ENCODE measurements at places on chromosomes 6 and 20.

DNA sequence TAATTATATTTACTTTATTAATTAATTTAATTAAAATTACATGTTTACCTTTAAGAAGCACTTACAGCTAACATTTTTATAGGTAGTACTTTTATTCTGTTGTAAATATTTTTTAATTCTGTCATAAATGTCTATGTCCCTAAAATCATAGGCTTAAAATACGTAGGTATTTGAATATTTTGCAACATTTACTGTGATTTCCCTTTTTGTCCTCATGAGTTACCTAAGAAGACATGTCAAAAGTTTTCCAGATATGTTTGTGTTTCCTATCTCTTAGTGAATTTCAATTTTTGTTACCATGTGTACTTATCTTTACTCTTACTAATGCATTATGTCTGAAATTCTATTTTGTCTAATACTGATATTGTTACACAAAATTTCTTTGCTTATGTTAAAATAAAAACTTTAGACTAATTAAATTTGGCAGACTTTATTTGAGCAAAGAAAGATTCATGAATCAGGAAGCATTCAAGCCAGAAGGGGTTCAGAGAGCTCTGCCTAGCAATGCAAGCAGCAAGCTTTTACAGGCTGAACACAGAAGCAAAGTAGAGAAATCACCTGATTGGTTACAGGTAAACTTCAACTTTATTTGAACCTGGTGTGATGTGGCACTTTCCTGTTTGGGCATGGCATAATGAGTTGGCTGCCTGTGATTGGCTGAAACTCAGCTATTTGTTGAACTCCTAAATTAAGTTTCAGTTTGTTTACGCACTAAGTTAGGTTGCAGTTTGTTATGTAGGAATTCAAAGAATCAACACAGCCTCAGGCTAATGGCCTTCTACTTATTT lies 123.2 kb upstream of the TMEM170B start:
- no peak for DNase-seq

GRCh38 chr20:56841346-56841908 lies 212.3 kb downstream of the TFAP2C start:
- DNase-seq = no peak

DNA sequence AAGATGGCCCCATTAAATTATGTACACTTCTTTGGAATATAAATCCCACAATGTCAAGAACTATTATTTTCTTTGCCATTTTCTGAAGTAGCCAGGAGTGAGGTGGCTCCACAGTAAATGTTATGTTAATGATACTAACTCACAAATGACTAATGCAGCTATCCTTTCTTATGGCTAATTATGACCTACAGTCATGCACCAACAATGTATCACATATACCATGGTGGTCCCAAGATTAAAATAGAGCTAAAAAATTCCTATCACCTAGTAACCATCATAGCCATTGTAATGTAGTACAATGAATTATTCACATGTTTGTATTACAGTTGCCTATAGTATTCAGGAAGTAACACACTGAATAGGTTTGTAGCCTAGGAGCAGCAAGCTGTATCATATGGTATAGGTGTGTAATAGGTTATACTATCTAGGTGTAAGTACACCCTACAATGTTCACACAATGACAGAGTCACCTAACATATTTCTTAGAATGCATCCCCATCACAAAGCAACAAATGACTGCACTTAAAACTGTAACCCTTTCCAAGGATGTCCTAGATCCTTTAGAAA lies 15.3 kb downstream of the ECHDC1 start:
- no peak for DNase-seq

- no peak for DNase-seq
Measured at GRCh38 chr20:35404614-35405259, 7.0 kb downstream of the UQCC1 start.

DNA sequence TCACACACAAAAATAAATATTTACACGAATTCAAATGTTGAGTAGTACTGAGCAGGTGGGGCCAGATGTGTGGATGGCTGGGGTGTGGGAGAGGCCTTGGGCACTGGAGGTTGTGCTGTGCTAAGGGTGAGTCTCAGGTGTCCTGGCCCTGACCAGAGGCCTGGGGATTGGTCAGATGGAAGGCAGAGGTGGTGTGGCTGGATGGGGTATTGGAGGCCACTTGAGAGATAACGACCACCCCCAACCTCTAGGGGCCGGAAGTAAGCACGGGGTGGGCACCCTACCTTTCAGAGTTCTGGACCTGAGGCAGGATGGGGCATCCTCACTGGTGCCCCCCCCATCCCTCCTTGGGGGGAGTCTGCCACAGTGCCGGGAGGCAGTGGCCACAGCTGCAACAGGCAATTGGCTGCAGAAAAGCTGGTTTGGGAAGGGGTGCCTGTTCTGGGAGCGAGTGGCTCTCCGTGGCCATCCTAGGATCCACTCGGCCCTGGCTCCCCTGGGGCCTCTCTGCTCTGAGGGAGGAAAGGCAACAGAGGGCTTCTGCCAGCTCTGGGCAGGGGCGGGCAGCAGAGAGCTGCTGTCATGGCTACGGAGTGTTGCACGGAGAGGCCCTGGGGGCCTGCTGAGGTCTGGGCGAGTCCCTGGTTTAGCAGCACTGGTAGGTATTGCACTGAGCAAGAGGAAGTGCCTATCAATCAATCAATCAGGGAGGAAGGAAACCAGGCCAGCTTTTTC lies 87.6 kb downstream of the ASXL1 start:
- DNase-seq = no peak

- DNase-seq = no peak
Measured at GRCh38 chr20:33566781-33567603, 77.1 kb downstream of the CBFA2T2 start.

DNA sequence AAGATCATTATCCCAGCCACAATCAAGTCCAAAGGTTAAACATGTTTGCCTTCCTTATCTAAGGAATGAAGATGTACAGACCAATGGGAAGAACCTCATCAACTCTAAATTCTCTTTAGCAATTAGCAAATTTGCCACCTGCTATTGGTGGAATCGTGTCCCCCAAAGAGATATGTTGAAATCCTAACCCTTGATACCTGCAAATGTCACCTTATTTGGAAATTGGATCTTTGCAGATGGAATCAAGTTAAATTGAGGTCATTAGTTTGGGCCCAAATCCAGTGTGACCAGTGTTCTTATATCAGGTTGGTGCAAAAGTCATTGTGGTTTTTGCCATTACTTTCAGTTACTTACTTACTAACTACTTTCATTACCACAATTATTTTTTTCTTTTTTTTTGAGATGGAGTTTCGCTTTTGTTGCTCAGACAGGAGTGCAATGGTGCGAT lies 31.3 kb downstream of the KLHL31 start:
- DNase-seq = no peak

- DNase-seq = no peak
Measured at GRCh38 chr20:59253779-59254319, 46.6 kb upstream of the EDN3 start.

GRCh38 chr6:53584726-53585125 lies 39.8 kb upstream of the GCLC start:
- no peak for DNase-seq

GRCh38 chr6:22903826-22904225 lies 334.5 kb downstream of the HDGFL1 start:
- no peak for DNase-seq

GRCh38 chr6:159267165-159267564 lies 98.0 kb downstream of the FNDC1 start:
- no peak for DNase-seq

GRCh38 chr20:11274141-11274594 lies 600.4 kb upstream of the JAG1 start:
- peak; percentile 42 for DNase-seq

- no peak for DNase-seq
Measured at GRCh38 chr6:163779727-163780284, 365.3 kb downstream of the QKI start.

DNA sequence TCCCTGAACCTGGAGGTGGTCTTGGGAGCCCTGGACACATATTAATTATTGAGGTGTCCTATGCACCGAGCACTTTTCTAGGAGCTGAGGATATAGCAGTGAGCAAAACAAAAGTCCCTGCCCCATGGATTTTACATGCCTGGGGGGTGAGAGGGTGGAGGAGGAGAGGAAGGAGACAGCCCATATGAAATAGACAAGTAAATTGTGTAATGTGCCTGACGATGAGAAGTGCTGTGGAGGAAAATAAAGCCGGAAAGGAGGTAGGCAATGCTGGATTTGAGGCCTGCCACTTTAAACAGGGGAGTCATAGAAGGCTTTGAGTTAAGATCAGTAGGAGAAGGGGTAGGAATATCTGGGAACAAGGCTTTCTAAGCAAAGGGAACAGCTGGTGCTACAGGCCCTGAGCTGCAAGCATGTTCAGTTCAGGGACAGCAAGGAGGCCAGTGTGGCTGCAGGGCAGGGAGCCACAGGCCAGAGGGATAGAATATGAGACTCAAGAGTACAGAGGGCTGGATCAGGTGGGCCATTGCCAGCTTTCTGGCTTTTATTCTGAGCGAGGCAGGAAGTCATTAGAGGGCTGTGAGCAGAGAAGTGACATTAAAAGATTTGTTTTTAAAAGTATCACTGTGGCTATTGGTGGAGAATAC lies 19.1 kb upstream of the MYLIP start:
- DNase-seq = no peak

DNA sequence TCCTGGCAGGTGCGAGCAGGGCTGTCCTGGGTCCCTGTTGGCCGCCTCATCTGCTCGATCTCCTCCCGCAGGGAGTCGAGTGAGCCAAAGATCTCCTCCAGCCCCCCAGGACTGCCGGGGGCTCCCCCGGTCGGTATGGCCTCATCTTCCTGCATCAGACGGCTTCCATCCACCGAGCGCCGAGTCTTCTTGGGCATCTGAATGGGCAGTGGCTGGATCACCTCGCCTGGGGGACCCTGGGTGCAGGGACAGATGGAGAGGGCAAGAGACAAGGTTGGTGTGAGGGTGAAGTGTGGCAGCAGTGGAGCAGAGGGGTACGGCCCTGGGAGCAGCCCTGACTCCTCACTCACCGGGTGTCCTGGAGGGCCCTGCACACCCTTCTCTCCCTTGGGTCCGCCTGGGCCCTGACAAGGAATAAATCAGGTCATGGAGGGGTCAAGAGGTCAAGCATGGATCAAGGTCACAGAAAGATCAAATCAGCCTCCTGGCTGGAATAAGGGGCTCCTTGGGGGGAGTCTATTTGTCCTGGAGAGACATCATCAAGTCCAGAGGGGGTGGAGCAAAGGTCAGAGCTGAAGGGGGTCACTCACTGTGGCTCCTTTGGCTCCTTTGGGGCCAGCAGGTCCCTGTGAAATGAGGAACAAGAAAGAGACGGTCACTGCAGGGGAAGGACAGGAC lies 26.5 kb downstream of the COL11A2 start:
- no peak for DNase-seq

DNA sequence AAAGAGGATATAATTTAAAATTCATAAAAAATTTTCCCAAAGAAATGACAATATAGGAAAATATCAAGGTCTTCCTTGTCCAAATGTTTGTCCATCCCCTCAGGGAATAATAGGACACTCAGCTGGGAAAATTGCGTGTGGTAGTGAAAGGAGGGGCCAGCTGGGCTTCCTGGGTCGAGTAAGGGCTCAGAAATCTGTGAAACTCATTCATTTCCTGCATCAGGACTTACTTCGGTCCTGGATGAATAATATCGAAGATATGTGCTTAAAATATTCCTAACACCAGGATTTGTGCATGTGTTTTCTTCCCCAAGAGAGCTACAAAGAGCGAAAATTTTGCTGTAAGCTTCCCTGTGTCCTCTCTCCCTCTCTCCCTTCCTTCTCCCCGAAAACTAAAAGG lies 118.2 kb upstream of the GJE1 start:
- DNase-seq = no peak

- DNase-seq = no peak
Measured at GRCh38 chr6:42450477-42451332, 1.0 kb downstream of the TRERF1 start.

DNA sequence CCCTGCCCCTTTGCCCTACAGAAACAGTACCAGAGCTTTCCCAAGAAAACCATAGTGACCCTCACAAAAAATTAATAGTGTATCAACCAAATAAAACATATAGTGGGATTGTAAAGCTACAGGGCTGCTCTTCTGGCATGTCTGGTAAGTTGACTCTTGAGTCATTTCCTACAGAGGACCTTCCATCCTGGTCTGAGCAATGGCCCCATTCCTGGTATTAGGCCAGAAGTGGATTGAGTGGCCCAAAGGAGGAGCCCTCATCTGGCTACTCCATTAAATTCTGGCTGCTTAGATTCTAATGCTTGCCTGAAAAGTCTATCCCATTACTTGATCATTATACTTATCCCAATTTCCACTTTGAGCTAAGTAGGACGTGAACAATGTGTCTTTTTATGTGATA lies 150.9 kb upstream of the HMGN3 start:
- DNase-seq = no peak

GRCh38 chr20:50189681-50190250 lies 864 bp upstream of the CEBPB start:
- DNase-seq = no peak

- no peak for DNase-seq
Measured at GRCh38 chr20:44501448-44501847, 20.4 kb downstream of the SERINC3 start.

GRCh38 chr20:3092611-3093379 lies 8.3 kb upstream of the AVP start:
- DNase-seq = no peak

DNA sequence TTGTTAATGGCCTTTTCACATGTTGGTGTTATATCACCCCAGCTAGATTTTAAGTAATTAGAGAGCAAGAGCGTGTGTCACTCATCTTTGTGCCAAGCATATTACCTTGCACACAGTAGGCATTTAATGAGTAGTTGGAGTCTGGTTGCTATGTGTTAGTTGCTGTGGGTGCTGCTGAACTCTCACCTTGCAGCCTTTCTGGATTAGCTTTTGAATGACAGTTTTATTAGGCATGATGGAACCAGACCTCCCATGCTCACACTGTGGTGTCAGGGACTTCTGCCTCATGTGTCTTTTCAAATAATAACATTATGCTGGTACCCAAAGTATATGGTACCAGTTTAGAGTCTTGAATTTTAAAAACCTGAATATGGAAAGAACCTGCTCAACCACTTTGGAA lies 55.9 kb downstream of the TRAF3IP2 start:
- no peak for DNase-seq

DNA sequence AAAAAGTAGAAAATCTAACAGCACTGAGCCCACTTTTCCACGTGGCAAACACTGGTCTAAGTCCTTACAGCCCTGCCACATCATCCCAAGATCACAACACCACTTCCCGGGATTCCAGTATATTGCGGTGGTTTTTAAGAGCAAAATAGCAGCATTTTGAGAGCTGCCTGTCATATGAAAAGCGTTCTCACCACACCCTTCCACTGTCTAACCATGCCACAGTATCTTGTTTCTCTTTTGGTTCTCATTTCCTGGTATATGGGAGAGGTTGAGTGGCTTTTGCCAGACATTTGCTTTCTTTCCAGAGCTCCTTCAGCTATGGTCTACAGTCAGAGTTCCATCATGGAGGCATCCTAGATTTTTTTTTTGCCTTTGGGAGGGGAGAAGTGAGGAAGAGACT lies 243.0 kb downstream of the TSHZ2 start:
- no peak for DNase-seq

DNA sequence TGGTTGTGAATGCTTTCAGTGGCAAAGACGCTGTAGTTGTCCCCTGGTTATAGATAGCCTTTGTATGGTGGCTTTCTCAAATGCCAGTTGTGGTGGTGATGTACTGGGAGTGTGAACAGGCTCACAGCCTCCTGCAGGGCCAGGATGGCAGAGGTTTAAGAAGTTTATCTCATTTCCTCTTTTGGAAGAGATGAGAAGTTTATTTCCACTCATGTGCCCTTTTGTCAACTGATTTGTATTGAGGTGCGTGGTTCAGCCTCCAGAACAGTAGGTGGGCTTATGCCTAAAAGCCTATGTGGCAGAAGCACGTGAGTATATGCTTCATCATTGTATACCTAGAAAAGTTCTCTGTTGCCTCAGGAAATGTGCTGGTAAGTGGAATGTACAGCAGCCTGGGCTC lies 13.7 kb upstream of the ZFP57 start:
- DNase-seq = no peak

Data from NCI-H1694 (cell line).